ENCODE measurements at places on chromosomes 6 and 20. TPM values are rescaled to one million over a fixed set of nuclear protein-coding genes. Genes with fewer than 3 reads are reported as not detected.

DNA sequence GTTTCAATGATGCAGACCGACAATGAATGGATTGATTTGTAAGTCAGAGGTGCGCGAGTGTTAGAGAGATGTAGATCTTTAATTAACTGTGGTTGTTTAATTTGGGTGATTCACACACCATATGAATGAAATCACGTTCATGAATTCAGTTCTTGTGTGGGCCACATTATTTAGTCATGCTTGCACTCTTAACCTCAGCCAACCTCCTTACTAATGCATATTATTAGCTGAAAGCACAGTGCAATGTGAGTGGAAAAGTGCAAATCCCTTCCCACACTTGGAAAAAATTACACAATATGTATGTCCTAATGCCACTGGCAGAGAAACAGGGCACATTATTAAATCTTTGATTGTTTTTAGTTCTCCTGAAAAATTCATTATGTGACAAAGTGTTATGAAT, 512.5 kb downstream of the BCKDHB start:
- no peak for DNase-seq
- no peak overlapping the region for H3K27ac ChIP-seq
- no peak overlapping the region for H3K4me3 ChIP-seq
- no peaks in the 10 kb centered on the region for H3K4me1 ChIP-seq
- H3K36me3 ChIP-seq = no peaks in the 10 kb centered on the region

The PKIB gene
- not detected for total RNA-seq

DNA sequence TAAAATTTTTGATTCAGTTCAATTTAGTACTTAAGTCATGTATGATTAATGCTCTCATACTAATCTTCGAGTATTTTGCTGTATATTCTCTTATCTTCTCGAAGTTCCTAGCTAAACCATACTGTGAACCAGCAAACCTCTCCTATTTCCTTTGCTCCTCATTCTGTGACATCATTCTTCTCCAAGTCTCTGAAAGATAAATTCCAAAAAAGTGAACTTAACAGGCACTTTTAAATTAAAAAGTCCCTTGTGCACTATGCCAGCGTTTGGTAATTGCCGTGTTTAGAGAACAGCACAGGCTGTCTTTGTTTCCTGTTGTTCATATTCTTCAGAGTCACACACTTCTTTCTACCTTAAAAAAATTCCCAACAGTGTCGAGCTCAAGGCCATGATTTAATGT, 188.4 kb upstream of the PHACTR1 start:
- no peak overlapping the region for H3K27ac ChIP-seq
- peaks cover 5% of the 10 kb centered on the region for H3K4me1 ChIP-seq
- H3K27me3 ChIP-seq = peaks cover 2% of the 10 kb centered on the region
- no peaks in the 10 kb centered on the region for H3K36me3 ChIP-seq
- no peak overlapping the region for H3K4me3 ChIP-seq

DNA sequence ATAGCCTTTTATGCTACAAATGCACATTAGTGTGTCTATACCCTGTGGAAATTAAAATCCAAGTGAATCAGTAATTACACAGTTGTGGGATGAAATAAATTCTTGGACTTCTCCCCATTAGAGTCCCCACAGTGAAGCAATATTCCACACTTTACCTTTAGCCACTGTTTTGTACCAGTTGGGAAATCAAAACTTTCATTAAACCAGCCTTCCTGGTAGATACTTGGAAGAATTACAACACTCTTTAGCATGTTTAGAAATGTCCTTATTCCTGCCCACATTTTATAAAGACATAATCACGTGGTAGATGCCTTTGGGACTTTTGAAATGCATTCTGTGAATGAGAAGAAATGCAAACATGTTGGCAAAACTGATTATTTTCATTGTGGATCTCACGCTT, 49.0 kb upstream of the ANKEF1 start:
- H3K27ac ChIP-seq = no peak overlapping the region
- no peak for DNase-seq
- H3K4me3 ChIP-seq = no peak overlapping the region
- no peaks in the 10 kb centered on the region for H3K36me3 ChIP-seq
- H3K27me3 ChIP-seq = peaks cover under 1% of the 10 kb centered on the region

The HAO1 gene
- not detected for total RNA-seq

The GMPR gene
- 1.2 TPM for total RNA-seq
